ENCODE measurements at places on chromosomes 16 and 17.

GRCh38 chr16:9151074-9151473, 59.6 kb downstream of the HAPSTR1 start:
- DNase-seq, result no peak

- DNase-seq, result no peak
Measured at GRCh38 chr16:10562361-10562899, 18.0 kb downstream of the EMP2 start.

GRCh38 chr17:67041531-67041930, 2.8 kb upstream of the CACNG1 start:
- no peak for DNase-seq

DNA sequence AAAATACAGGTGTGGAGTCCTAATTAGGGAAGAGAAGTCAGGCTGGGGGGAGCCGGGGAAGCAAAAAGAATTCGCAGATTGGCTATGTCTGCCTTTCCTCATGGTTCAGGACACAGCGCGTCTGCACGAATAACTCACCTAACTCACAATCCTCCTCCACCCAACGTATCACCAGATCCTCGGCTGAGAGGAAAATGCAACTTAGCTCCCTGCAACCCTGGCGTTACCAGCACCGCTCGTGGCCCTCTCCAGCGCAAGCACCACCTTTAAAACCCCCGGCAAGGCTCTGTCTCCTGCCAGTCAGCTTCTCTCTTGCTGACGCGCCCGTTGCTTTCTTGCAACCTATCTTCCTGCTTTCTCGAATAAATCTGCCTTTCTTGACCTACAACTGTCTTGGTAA, 49.8 kb upstream of the METRNL start:
- no peak for DNase-seq

GRCh38 chr16:1287982-1288670, 21.3 kb upstream of the UBE2I start:
- DNase-seq, result no peak

GRCh38 chr17:45003877-45004276, 35.8 kb upstream of the C1QL1 start:
- no peak for DNase-seq

DNA sequence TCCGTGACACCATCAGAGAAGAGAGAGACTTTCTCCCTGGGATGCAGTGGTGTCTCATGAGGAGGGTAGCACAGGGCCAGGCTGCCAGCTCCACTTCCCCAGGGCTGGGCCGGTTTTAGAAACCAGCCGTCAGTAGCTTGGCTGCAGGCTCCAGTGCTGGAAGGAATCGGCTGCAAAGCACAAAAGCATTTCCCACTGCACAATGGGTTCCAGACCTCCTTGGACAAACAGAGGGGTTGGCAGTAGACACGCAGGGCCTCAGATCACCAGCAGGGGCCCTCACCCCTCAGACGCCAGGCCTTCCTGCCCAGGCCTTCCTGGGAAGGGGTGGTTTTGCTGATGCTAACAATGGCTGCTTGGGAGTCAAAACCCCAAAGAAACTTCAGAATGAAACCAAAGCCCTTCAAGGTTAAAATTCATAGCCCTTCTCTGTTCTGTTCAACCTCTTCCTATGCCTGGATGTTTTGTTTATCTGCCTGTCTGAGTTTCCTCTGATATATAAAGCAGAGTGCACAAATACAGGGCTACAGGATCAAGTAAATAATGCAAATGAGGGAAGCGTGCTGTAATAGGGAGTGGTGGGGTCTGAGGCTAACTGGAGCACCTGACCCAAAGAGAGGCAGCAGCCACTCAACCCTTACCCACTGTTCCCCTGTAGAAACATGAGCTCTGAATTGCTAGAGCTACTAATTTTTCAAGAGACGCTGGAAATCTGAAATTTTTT, 26.2 kb downstream of the TEKT5 start:
- DNase-seq, result no peak

DNA sequence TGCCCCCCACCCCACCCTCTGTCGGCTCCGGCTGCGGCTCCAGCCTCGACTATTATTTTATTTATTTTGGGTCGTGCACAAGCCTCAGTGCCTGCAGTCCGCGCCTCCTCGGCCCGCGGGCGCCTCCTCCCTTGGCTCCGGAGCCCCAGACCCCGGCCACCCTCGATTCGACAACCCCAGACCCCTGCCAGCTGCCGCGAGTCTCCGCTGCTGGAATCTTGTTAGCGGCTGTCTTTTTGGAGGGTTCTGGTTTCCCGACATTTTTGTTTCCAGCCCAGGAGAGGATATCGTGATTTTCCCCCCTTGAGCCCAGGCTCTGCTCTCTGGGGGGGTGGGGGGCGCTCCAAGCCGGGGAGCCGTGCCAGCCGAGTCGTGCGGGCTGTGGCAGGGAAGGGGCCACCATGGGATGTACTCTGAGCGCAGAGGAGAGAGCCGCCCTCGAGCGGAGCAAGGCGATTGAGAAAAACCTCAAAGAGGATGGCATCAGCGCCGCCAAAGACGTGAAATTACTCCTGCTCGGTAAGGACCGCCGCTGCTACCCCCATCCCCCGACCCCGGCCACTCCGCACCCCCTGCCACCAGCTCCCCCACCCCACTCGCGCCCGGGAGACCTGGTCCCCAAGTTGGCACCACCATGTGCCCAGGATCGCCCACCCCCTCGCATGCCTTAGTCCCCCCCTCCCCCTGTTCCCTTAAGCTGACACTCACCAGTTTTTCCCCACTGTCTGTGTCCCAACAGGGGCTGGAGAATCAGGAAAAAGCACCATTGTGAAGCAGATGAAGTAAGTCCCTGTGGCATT, 746 bp downstream of the GNAO1 start:
- no peak for DNase-seq

DNA sequence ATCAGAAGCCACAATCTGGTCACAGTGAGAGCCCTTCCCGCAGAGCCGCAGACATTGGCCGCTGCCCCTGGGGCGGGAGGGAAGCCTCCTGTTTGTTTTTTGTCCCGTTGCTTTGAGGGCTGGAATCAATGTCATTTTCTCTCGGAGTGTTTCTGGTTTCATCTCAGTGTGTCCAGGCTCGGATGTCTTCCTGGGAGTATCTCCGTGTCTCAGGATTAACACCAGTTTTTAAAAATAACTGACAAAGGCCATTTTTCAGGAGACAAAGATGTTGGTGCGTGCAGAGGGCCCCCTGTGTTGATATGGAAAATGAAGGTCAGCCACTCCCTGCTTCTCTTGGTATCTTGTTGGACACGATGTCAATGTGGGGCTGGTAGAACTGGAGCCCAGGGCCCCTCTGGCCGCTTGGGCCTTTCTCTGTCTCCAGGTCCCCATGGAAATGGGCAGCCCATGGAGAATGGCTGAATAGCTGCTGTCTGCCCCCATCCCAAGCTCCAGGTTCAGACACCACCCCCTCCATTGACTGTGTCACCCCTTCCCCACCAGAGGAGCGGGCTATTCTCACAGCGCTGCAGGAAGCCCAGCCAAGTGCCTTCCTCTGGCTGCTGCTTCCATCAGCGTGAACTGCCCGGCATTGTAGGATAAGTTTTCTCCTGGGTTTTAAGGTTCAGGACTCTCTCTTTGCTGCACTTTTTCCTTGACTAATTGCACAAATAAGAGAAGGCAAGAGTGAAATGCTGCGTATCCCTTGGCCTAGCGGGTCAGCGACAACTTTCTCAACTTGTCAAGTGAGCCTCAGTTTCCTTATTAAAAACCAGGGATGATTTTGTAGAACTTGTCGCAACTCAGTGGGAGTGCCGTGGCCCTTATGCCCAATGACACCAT, 72.2 kb upstream of the METTL9 start:
- no peak for DNase-seq

DNA sequence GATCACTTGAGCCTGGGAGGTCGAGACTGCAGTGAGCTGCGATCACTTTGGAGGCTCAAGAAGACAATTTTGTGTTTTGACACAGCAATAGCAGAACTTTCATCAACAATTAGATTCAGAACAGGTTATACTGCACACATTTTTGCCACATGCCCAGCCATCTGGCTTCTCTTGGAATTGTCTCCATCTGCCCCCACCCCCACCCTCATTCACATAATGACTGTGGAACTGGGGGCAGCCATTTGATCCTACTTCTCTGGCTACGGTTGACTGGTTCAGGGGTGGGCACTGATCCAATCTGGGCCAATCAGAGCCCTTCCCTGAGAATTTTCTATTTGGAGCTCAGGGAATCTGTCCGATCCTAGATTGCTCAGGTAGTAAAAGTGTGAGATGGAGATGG, 14.0 kb downstream of the TMEM92 start:
- DNase-seq, result no peak

DNA sequence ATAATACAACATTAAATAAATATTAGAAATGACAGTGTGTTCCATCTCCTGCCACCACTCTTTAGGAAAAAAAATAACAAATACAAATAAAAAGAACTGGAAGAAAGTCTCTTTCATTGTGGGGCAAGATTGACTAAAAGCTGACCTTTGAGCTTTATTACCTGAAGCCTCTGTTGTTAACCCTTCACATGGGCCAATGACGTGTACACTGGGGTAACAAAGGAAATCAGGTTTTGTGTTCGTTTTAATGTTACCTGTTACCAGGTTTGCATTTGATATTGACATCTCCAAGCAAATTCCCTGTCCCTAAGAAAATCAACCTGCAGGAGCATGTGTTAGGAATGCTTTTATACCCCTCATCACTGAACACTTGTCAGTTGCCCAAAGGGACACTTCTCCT, 39.0 kb downstream of the NLK start:
- DNase-seq, result no peak

GRCh38 chr17:82388223-82388921, 16.8 kb downstream of the UTS2R start:
- no peak for DNase-seq

GRCh38 chr17:39225959-39226683, 376 bp upstream of the STAC2 start:
- DNase-seq, result no peak

Data from AG04449 (cell line).